ENCODE measurements at places on chromosomes 4 and X. TPM values are rescaled to one million over a fixed set of nuclear protein-coding genes. Genes with fewer than 3 reads are reported as not detected.

DNA sequence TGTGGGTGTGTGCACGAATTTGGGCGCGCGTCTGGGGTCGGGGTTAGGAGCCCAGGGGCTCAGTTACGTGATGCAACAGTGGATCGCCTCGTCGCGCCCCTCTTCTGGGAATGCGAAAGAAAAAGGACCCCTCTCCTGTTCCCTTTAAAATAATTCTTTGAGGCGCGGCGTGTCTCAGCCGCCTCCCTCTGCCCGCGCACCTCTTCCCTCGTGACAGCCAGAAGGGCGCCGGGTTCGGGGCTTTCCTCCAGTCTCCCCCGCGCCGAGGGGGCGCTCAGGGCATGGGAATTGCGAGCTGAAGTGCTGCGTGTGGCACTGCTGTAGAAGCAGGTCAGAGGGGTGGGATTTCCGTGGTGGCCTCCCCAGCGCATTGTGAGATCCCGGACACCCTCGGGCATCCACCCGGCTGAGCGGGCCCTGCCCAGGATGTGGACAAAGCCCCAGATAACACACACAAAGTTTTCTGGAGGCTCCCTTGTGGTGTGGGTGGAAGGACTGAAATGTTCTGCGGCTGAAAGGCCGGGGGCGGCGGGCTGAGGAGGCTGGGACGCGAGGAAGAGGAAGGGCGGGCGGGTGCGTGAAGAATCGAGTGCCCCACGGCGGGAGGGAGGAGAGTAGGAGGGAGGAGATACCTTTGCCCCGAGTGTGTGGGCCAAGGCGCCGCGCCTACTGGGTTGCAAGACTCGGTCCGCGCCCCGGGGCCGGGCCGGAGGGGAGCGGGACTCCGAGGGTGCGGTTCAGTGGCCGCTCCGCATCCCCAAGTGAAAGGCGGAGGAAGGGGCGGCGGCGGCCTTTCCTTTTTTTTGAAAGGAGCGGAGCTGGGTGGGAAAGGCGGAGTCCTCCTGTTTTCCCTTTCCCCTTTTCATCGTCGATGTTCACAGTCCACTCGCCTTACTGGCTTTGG, 752 bp downstream of the SEPTIN11 start:
- no peaks in the 10 kb centered on the region for H3K36me3 ChIP-seq
- DNase-seq, result peak; percentile 45
- no peaks in the 10 kb centered on the region for H3K27me3 ChIP-seq
- no peaks in the 10 kb centered on the region for H3K4me1 ChIP-seq

GRCh38 chrX:65741823-65742222, 74.4 kb downstream of the MSN start:
- no peaks in the 10 kb centered on the region for H3K36me3 ChIP-seq
- H3K4me3 ChIP-seq, result no peak overlapping the region
- H3K27ac ChIP-seq, result no peak overlapping the region
- H3K4me1 ChIP-seq, result no peaks in the 10 kb centered on the region

DNA sequence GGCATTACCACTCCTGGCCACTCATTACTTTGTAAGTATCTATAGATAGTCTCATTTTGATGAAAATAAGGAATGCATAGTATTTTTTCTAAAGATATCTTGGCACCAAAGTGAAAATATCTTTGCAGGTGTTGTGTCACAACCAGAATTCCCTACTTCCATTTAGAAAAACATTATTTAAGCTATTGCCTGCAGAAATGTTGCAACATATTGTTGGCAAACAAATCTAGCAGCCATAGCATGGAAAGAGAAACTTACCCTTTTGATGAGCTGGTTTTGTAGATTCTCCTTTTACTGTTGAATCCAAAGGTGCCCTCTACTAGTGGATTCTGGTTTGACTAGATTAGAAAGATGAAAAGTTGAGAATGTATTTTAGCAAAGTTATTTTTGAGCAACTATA, 138.8 kb downstream of the AREG start:
- no peaks in the 10 kb centered on the region for H3K27me3 ChIP-seq
- DNase-seq, result no peak
- no peak overlapping the region for H3K27ac ChIP-seq
- no peaks in the 10 kb centered on the region for H3K36me3 ChIP-seq
- no peaks in the 10 kb centered on the region for H3K4me1 ChIP-seq

- no peaks in the 10 kb centered on the region for H3K36me3 ChIP-seq
- no peaks in the 10 kb centered on the region for H3K27me3 ChIP-seq
- DNase-seq, result no peak
- no peak overlapping the region for H3K4me3 ChIP-seq
These were observed 20.6 kb downstream of the GABRQ start for GRCh38 chrX:152658302-152658701.

- no peak overlapping the region for H3K4me3 ChIP-seq
- H3K27me3 ChIP-seq, result no peaks in the 10 kb centered on the region
- no peaks in the 10 kb centered on the region for H3K36me3 ChIP-seq
- DNase-seq, result no peak
- no peak overlapping the region for H3K27ac ChIP-seq
These were observed 28.6 kb downstream of the SLC16A2 start for GRCh38 chrX:74449937-74450330.

- H3K4me3 ChIP-seq, result no peak overlapping the region
- H3K4me1 ChIP-seq, result peaks cover 5% of the 10 kb centered on the region
- no peaks in the 10 kb centered on the region for H3K27me3 ChIP-seq
- H3K36me3 ChIP-seq, result no peaks in the 10 kb centered on the region
- no peak overlapping the region for H3K27ac ChIP-seq
- DNase-seq, result no peak
These were observed 71.4 kb downstream of the CCKAR start for GRCh38 chr4:26418850-26419249.

DNA sequence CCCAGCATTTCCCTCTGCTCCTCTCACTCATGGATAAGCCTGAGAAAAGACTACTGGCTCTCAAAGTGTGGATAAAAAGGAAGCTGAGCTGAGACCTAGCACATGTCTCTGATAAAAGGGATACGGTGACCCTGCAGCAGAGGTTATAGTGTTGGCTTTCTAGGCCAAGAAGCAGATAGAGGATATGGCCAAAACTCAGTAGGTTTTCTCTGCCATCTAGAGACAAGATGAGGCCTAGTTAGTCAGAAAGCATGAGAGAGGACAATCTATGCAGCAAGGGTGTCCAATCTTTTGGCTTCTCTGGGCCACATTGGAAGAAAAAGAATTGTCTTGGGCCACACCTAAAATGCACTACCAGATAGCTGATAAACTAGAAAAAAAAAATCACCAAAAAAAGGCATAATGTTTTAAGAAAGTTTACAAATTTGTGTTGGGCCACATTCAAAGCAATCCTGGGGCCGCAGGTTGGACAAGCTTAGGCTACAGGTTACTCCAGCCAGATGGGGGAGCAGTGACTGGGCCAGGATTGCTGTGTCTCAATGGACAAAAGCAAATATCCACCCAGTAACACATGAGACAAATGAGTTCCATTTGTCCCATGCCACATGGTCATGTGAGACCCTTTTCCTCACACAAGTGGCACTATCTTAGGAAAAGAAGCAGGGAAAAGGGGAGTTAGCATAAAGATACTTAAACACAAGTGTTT, 411.4 kb downstream of the INPP4B start:
- no peaks in the 10 kb centered on the region for H3K27me3 ChIP-seq
- no peak overlapping the region for H3K27ac ChIP-seq
- H3K36me3 ChIP-seq, result no peaks in the 10 kb centered on the region
- no peak overlapping the region for H3K4me3 ChIP-seq
- no peaks in the 10 kb centered on the region for H3K4me1 ChIP-seq

GRCh38 chr4:80043541-80043940, 29.5 kb downstream of the ANTXR2 start:
- no peaks in the 10 kb centered on the region for H3K36me3 ChIP-seq
- H3K27ac ChIP-seq, result peak overlapping the region; percentile 68
- H3K27me3 ChIP-seq, result no peaks in the 10 kb centered on the region

DNA sequence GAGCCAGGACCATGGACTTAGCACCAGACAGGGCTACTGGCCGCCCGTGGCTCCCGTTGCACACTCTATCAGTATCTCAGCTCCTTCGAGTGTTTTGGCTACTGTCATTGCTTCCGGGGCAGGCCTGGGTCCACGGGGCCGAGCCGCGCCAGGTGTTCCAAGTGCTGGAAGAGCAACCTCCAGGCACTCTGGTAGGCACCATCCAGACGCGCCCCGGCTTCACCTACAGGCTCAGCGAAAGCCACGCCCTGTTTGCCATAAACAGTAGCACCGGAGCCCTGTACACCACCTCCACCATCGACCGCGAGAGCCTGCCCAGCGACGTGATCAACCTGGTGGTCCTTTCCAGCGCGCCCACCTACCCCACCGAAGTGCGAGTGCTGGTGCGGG, 1.6 kb downstream of the FAT4 start:
- DNase-seq, result peak; percentile 32
- H3K4me3 ChIP-seq, result peak overlapping the region; percentile 82
- no peaks in the 10 kb centered on the region for H3K4me1 ChIP-seq
- H3K36me3 ChIP-seq, result no peaks in the 10 kb centered on the region
- H3K27ac ChIP-seq, result peak overlapping the region; percentile 90
- no peaks in the 10 kb centered on the region for H3K27me3 ChIP-seq

GRCh38 chrX:103839404-103839803, 7.3 kb upstream of the RAB9B start:
- H3K27me3 ChIP-seq, result peaks cover 5% of the 10 kb centered on the region
- H3K36me3 ChIP-seq, result no peaks in the 10 kb centered on the region
- H3K4me1 ChIP-seq, result no peaks in the 10 kb centered on the region
- no peak for DNase-seq

- H3K27me3 ChIP-seq, result no peaks in the 10 kb centered on the region
- no peaks in the 10 kb centered on the region for H3K36me3 ChIP-seq
- H3K27ac ChIP-seq, result no peak overlapping the region
- H3K4me3 ChIP-seq, result no peak overlapping the region
- DNase-seq, result no peak
- H3K4me1 ChIP-seq, result no peaks in the 10 kb centered on the region
These were observed 209.3 kb downstream of the GPC3 start for GRCh38 chrX:133776072-133776471.

DNA sequence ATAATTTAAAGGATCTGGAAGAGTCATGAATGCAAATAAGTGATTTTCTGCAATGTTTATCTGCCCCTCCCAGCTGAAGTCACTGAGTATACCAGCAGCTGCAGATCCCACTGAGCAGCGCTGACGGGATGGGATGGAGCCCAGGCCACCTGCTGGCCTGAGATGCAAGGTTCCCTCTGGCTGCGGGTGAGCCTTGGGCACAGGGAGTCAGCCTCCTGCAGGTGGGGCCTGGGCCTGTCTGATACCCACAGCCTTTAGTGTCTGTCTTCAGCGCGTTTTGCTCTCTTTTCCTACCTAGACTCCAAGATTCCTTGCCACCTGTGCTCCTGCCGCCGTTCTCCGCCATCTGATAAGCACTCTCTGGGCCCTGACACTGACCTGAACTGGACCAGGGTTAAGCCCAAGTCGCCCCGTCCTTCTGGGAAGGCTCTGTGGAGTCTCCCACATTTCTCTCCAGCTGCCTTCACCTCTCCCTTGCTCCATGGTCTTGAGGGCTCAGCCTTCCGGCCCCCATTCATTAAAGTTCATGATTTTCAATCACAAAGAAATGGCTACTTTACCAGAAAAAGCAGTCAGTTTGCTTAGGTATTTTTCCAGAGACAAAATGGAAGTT, 223.1 kb upstream of the FAT1 start:
- no peaks in the 10 kb centered on the region for H3K4me1 ChIP-seq
- no peak overlapping the region for H3K27ac ChIP-seq
- H3K4me3 ChIP-seq, result no peak overlapping the region
- DNase-seq, result no peak
- no peaks in the 10 kb centered on the region for H3K36me3 ChIP-seq

GRCh38 chrX:40331762-40332161, 234.0 kb upstream of the BCOR start:
- H3K27ac ChIP-seq, result no peak overlapping the region
- H3K36me3 ChIP-seq, result no peaks in the 10 kb centered on the region
- no peaks in the 10 kb centered on the region for H3K4me1 ChIP-seq
- no peaks in the 10 kb centered on the region for H3K27me3 ChIP-seq
- no peak overlapping the region for H3K4me3 ChIP-seq

GRCh38 chr4:80125252-80126177, 52.5 kb upstream of the ANTXR2 start:
- no peaks in the 10 kb centered on the region for H3K36me3 ChIP-seq
- no peak overlapping the region for H3K4me3 ChIP-seq
- no peak for DNase-seq
- H3K27me3 ChIP-seq, result no peaks in the 10 kb centered on the region

DNA sequence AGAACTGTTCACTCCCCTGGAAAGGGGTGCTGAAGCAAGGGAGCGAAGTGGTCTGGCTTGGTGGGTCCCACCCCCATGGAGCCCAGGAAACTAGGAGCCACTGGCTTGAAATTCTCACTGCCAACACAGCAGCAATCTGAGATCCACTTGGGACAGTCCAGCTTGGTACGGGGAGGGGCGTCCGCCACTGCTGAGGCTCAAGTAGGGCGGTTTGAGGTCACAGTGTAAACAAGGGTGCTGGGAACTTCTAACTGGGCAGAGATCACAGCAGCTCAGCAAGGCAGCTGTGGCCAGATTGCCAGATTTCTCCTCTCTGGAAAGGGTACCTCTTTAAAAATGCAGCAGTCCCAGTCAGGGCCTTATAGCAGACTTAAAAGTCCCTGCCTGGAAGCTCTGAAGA, 53.9 kb upstream of the GALNTL6 start:
- H3K4me1 ChIP-seq, result no peaks in the 10 kb centered on the region
- no peaks in the 10 kb centered on the region for H3K36me3 ChIP-seq
- no peaks in the 10 kb centered on the region for H3K27me3 ChIP-seq
- H3K27ac ChIP-seq, result no peak overlapping the region
- H3K4me3 ChIP-seq, result no peak overlapping the region

DNA sequence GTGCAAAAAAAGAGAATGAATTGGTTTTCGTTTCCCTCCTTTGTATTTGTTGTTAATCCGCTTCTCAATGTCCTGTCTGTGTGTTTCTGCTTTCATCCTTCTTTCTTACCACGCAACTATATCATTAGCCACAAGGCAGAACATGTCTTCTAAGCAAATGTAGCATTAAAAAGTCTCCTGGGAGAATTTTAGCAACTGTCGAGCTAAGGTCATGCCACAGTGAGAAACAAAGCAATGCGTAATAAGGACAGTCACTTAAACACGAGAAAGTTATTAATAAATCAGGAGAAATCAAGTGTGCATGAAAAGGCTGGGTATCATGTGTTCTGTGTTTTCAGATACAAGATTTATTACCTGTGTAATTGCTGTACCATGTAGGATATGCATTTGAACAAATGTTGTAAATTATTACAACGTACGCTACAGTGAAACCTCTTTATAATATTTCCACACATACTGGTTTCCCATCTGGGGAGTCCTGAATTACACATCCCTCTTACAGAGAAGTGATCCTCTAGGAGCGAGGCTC, 890.8 kb downstream of the TRIML1 start:
- no peak overlapping the region for H3K4me3 ChIP-seq
- H3K27ac ChIP-seq, result no peak overlapping the region
- H3K36me3 ChIP-seq, result no peaks in the 10 kb centered on the region
- H3K27me3 ChIP-seq, result no peaks in the 10 kb centered on the region
- DNase-seq, result no peak

- DNase-seq, result no peak
- no peaks in the 10 kb centered on the region for H3K27me3 ChIP-seq
- H3K27ac ChIP-seq, result no peak within 1 kb of the TSS
- no peaks in the 10 kb centered on the region for H3K4me1 ChIP-seq
- no peaks in the 10 kb centered on the region for H3K36me3 ChIP-seq
- no peak within 1 kb of the TSS for H3K4me3 ChIP-seq
These were observed at the start of gene PPEF1 for GRCh38 chrX:18707426-18708049. Gene PPEF1, plus strand, starts transcription at chrX:18707645. Its CDS starts 136 bp downstream, at chrX:18707781.

The PRR32 gene
- not detected for total RNA-seq

The C1QTNF7 gene
- total RNA-seq, result 11.8 TPM

The EVC gene
- 48.3 TPM for total RNA-seq

The TCEAL2 gene
- 4.1 TPM for total RNA-seq

The CD40LG gene
- not detected for total RNA-seq

The ATP1B4 gene
- not detected for total RNA-seq

The STATH gene
- total RNA-seq, result not detected

The CXCL5 gene
- total RNA-seq, result not detected

Measured in uterus (tissue), 4 donors.